ENCODE measurements at places on chromosomes 7 and 10.

- DNase-seq = peak; percentile 48
Measured at GRCh38 chr10:21329995-21330627, 195.4 kb downstream of the SKIDA1 start.

GRCh38 chr10:43396928-43397624 is 11.9 kb downstream of the HNRNPF start:
- DNase-seq = peak; percentile 90

DNA sequence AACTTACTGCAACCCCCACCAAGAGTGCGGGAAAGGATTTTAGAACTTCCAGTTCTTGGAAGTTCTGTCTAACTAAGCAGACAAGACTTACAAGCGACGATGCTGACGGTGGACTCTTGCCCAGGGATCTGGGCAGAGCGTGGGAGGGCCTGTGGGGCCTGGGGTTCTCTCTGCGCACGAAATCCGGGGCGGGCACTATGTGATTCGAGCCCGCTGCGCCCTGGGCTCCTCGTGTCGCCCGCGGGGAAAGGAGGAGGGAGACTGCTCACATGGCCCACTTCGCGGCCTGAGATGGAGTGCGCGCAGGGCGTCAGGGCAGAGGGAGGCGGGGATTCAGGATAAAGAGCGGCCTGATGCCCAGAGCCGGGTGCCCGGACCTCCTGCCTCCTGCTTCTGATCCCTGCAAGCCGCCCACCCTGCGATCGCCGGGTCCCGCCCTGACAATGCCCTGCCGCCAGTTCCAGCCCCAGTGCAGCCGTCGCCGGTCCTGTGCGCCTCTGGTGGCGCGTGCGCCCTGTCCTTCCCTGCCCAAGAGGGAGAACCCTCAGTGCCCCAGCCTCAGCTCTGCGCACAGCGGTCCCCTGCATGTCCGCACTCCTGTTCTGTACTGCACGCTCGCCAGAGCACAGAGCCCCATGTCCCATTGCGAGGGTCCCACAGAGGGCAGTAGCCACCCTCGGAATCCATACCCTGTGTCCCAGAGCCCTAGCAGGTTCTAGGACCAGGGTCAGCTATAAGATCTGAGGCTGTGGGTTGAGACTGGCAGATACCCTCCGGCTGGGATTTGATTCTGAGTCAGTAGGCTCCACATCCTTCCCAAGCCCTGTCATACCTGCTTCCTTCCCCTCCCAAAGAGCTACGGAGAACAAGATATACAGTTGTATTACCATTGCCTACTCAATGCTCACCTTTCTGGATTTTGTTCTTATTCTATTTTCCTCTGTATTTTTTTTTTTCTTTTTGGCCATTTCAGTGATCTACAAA is 99.4 kb upstream of the TMEM106B start:
- DNase-seq = peak; percentile 70

DNA sequence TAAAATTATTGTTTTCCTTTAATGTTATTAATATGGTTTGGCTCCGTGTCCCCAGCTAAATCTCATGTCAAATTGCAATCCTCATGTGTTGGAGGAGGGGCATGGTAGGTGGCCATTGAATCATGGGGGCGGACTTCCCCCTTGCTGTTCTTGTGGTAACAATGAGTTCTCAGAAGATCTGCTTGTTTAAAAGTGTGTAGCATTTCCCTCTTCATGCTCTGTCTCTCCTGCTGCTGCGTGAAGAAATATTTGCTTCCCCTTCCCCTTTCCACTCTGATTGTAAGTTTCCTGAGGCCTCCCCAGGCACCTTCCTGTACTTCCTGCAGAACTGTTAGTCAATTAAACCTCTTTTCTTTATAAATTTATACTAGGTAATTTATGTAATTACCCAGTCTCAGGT is 27.5 kb downstream of the VIM start:
- DNase-seq = no peak

DNA sequence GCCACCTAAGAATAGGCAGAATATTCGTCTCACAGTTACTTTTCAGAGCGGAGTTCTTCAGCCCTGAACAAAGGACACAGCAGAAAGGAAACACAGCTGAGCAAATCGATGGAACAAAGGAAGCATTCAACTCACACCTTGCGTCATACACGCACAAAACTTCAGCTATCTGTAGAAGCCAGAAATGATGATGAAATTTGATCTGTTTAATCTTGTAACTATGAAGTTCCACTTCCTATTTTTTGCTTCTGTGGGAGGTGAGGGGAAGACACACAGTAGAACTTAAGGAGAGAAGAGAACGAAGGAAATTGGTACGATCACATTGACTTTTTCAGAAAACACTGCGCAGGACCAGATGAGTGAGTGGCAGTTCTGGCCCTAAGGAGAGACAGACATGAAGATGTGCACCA is 26.2 kb downstream of the FAM171A1 start:
- DNase-seq = no peak

DNA sequence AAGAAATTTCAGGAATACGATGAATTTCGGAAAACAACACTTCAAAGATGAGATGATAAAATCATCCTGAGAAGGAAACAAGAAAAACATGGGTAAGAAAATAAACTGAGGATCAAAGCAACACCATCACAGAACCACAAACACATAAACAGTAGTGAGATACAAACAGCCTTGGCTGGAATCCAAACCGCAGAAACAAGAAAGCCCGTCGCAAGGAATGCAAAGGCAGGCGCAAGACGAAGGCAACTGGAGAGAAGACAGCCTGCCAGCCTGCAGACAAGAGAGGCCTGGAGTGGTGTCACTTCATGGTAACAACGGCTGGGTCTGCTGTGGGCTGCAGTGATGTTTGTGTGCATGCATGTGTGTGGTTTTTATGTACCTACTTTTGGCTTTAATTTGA is 61.8 kb upstream of the DRGX start:
- DNase-seq = no peak

DNA sequence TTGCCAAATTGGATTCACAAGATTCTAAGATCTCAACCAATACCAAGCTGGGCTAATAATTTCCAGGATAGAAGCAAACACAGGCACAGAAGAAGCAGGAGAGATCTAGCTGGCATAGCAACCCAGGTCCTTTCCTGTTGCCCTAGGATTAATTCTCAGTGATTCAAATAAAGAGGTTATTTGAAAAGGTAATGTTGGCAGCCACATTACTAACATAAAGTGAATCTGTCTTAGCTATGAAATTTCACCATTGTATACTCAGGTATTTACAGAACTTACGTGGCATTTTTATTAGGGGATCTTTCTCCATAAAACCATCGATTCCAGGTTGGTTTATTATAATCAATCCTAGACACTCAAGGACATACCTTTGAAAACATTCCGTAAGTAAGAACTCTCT is 379.3 kb upstream of the POM121L12 start:
- DNase-seq = no peak

DNA sequence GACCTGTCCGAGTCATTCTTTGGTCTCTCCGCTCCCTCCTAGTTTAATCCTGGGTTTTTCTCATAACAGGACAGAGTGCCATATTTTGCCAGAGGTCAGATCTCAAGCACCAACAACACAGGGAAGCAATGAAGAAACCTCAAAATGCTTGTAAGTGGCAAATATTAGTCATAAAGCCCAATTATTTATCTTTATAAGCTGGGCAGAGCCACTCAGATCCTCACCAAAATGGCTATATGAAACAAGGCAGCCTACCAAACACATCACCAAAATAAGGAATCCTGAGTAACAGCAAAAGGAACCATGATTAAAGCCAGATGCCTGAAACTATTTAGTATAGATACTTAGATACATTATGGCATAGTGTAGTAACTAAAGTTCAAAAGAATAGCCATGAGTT is 4.7 kb downstream of the ECD start:
- no peak for DNase-seq

- DNase-seq = peak; percentile 55
Measured at GRCh38 chr7:55020466-55020871, 1.7 kb downstream of the EGFR start.

DNA sequence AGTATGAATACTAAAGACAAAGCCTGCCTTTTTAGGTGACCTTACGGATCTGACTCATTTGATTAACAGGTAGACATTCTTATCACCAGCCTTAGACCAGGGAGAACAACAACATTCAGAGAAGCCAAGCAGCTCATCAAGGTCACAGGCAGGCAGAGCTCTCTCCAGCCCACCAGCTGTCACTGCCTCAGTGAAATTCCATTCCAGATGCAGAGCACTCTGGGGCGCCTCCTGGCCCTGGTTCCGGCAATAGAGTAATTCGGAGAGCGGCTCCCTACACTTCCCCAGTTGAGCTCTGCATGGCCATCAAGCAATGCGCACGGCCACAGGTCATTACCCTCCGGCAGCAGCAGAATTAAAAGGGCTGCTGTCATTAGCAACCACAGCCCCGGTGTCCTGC is 164.7 kb downstream of the TCERG1L start:
- no peak for DNase-seq

DNA sequence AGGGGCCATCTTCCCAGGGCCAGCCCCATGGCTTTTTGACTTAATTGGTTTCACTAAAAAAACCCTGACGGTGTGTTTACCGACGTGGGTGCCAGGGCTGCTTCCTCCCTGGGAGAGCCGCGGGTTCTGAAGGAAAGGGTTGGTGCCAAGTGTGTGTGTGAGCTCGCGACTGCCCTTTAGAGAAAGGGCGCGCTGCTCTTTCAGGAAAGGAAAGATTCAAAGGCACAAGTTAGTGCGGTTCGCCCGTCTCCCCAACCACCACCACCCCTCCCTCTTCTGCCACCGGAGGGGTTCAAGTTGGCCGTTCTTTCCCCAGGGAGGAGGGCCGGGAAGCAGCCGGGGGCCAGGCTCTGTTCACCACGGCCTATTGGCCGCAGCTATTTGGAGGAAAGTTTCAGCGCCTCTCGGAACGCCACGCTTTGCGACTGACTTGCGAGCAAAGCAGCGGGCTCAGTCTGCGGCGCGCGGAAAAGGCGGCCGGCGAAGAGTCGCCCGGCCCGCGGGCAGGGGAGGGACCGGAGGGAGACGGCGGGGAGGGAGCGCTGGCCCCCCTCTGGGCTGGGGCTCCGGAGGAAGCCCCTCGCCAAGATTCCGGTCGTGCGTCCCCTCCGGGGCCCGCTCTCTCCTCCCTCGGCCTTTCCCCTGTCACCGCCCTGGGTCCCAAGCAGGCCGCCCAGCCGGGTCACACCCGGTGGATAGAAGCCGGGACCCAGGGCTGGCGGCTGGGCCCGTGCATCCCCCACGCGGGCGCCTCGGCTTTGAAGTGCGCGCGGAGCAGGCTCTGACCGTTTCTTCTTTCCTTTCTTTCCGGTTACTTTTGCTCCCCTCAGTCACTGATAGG is 165.9 kb upstream of the PPP1R3A start:
- peak; percentile 80 for DNase-seq

Measured in left hindlimb (tissue), 1 donor.